ENCODE measurements at places on chromosomes 2 and 18.

DNA sequence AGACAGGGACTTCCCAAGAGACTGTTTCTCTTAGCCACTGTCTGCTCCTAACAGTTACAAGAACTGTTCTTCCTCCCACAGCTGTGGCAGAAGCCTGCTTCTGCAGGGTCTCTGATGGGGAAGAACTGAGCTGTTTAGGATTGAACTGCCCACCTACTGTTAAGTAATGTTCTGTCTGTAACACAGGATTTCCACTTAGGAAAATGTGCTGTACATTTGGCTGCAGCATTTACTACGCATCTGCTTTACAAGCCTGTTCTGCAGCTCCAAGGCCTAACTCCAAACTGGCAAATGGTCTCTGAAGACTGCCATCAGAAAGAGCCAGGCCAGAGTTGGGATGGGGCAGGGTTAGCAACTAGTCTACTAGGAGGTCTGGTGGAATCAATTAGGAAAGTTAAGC, 87.8 kb upstream of the UPP2 start:
- peak; percentile 12 for DNase-seq

GRCh38 chr2:133040170-133040569, 370.2 kb upstream of the LYPD1 start:
- DNase-seq, result no peak

DNA sequence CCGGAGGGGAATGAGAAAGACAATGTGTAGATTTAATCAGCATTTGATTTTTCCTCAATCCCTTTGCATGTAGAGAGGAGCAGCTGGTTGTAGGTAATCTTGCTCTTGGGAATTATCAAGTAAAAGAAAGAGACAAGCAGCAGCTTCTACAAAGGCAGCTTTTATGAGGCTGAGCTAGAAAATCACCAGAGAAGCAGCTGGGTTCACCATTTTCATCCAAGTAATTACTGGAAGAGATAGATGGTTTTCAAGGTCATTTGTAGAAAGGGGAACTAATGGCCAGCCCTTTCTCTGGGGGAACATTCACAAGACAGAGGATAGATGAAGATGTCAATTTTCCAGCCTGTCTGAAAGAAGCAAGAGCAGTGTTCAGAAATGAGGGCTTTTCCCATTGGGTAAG, 113.0 kb downstream of the RND3 start:
- no peak for DNase-seq

GRCh38 chr2:141348481-141348880, 782.3 kb downstream of the LRP1B start:
- DNase-seq, result no peak

- DNase-seq, result no peak
These were observed 6.0 kb downstream of the MC2R start for GRCh38 chr18:13909141-13909940.

GRCh38 chr2:221494556-221494955, 77.5 kb downstream of the EPHA4 start:
- no peak for DNase-seq

DNA sequence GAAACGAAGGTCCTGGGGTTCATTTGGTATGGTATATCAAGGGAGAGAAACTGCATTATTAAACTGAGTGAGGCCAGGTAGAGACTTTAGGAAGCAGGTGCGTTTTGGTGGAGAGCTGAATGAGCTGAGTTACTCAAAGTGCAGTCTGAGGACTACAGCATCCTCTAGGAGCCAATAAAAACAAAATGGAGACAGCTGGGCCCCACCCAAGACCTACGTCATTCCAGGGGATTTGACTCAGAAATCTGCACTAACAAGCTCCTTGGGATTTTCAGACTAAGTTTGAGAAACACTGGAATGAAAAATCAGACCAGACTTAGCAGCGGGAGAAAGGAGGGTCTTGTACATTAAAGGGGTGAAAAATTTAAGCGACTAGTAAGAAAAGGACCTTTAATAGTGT, 131.5 kb downstream of the UXS1 start:
- DNase-seq, result no peak

GRCh38 chr2:37119157-37119556, 34.8 kb downstream of the GPATCH11 start:
- DNase-seq, result no peak

DNA sequence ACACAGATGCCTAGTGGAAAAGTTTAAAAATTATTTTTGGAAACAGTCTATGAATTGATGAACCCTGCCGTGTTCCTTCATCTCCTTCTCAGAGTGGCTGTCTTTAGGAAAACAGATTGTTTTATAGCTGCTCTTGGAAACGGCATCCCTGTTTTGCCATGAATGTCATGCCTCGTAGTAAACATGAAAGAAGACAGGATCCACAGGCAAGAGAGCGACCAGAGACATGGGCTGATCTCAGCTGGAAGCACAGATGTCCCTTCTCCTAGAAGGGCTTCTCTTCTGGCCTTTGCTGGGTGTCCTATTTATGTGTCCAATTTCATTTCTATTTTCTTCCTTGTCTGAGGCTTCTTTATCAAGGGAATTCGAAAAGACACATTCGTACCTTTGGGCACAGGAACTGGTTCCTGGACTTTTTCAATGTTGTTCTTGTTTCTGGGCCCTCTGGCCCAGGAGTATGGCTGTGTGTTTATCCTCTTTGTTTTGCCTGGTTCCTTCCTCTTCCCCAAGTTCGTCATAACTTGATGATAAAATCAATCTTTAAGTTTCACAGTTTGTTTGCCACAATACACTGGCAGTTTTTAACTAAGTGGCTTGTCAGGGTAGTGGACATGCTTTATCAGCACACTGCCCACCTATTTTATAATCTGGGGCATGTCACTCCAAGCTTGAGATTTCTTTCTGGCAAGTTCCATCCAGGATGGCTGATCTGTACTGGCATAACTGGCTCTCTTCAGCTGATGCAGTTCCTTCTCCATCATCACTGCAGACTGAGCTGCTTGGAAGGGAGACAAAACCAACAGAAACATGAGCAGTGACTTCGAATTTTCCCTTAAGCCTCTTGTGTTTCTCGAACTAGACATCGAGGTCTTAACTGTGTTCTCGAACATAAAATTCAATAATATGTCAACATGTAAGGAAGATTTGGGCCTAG, 63.2 kb upstream of the MGAT4A start:
- peak; percentile 11 for DNase-seq

GRCh38 chr2:126893606-126894005, 5.1 kb upstream of the TEX51 start:
- no peak for DNase-seq

DNA sequence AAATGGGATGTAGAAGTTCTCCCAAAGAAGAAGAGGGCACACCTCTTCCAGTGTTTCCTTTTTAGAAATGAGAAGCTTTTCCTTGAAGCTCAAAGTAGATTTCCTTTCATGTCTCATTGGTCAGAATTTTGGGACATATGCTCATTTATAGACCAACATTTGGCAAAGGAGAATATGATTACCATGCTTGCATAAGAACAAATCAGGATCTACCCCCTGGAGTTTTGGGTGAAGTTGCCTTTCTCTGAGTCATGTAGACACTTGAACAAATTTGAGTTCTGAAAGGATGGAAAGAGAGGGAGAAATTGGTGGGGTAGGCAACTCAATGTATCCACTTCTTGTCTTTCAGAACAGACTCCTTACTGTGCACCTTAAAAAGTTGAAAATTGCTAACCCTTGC, 409.0 kb downstream of the SLC4A3 start:
- DNase-seq, result no peak

GRCh38 chr18:48326901-48327675, 82.1 kb downstream of the ZBTB7C start:
- peak; percentile 55 for DNase-seq

GRCh38 chr2:70835643-70836042, at the start of gene CD207:
TSS of gene CD207 (minus strand) at chr2:70835816. CDS start at chr2:70835776, 40 bp downstream.
- DNase-seq, result no peak

GRCh38 chr2:109474319-109474825, 139.4 kb downstream of the SEPTIN10 start:
- DNase-seq, result no peak

DNA sequence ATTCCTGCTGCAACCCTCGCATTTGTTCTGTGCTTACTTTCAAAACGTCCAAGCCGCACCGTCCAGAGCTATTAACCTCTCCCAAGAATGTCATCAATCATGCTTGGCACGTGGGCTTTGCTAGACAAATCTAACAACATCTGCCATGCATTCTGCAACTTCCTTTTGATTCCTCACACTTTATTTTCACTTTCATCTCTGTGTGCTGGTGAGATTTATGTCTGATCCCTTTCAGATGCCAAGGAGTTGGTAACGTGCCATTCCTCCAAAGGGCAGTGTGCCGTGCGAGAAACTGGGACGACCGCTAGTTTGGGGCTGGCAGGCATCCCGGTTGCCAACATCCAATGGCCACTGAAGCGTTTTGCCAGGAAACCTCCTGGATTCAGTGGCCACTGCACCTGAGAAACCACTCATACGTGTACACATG, 230.0 kb upstream of the PARD3B start:
- no peak for DNase-seq

DNA sequence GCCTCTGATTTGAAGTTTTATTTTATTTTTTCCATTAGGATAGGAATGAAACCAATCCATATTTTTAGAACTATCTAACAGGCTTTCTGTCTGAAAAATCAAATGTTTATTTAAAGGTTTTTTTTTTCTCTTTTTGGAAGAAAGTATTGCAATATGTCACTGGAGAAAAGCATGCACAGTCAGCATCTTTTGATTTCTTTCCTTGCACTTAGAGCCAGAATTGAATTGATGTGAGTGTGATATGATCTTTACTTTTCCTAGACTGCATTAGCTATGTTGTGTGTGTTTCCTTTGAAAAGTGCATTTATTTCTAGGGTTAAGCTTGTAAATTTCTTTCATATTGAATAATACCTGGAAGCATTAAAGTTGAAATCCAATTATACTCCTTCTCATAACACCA, 87.6 kb downstream of the ASXL3 start:
- no peak for DNase-seq

- no peak for DNase-seq
These were observed 20.9 kb downstream of the ITGAV start for GRCh38 chr2:186610785-186611184.

DNA sequence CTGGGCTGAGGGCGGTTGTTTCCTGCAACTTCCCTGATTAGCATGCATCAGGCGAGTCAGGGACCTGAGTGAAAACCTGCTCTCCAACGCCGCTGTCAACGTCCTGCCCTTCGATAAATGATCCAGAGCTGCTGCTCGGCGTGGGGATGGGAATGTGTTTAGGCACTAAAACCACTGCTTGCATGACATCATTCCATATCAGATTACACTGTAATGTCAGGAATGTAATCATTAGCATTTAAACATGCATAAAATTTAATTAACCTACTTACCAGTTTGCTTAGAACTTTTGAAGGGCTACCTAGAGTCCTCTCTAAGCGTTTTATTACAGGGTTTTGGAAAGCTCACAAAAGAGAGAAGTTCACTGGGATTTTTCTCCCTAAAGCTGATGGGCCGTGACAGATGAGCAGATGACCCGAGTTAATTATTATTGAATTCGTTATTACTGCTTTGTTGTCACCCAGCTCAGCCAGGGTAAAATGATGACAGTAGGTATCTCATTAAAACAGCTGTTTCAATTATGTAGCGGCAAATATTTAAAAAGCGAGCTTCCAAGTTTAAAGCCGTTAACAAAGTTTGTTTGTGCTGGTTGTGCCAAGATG, 685.6 kb upstream of the SALL3 start:
- DNase-seq, result no peak

DNA sequence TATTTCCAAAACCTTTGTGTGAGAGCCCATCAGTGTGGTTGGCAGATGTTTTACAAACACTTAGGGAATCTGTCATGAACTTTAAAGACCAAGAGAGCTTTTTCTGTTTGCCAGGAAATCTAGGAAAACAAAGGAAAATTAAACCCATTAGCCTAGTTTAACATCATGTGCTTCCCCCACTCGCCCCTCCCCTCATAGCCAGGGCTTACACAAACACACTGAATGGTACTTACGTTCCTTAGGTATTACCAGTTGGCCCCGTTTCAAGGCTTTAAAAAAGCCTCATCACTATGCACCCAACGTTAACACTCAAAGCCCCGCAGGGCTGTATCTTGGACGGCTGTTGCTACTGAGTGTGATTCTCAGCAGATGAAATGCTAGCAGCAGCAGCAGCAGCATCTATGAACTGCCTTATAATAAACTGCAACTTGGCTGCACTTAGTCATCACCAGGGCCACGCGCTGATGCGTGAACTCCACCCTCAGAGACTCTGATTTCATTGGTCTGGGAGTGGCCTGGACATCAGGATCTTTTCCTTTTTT, 20.1 kb upstream of the TTC39C start:
- no peak for DNase-seq

- DNase-seq, result no peak
These were observed 144.8 kb downstream of the PXDN start for GRCh38 chr2:1599301-1600085.

DNA sequence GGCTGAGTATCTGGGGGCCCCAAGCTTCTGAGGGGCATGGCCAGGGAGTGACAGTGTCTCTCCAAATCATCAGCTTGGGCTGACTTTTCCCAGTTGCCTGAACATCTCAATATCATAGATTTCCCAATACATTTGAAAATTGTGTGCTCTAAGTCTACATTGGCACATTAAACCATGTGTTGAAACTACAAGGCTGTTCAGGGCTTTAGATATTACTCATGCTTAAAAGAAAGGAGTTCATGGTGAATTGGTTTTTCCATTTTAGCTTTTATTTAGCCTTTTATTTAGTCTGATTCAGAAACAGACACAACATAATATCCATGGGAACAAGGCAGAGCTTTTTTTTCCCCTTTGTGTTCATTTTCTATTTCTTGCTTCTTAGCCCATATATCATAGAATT, 49.9 kb upstream of the GALR1 start:
- no peak for DNase-seq

- DNase-seq, result no peak
These were observed 207.0 kb upstream of the CCDC68 start for GRCh38 chr18:55166260-55166598.

- DNase-seq, result no peak
These were observed 840.1 kb upstream of the ID2 start for GRCh38 chr2:7841751-7842150.
